ENCODE measurements at places on chromosomes 13 and 19.
A peak's percentile ranks its signal among the peaks of the same experiment; 100 is the strongest.

DNA sequence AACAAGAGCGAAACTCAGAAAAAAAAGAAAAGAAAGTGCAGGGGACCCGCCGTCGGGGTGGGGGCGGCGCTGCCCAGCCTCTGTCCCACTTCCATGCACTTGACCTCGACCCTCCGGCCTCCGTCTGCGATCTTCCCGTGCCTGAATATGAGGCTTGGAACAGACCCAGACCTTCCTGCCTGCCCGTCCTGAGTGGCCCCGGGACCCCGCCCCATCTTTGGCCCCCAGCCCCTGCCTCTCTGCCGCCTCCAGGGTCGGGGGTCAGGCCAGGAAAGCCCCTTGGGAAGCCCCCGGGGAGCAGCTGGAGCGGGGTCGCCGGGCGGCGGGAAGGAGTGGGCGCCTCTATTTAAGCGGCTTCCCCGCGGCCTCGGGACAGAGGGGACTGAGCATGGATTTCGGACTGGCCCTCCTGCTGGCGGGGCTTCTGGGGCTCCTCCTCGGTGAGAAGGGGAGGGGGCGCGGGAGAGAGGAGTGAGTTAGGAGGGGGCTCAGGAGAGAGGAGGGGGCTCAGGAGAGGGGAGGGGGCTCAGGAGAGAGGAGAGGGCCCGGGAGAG is at the start of gene MADCAM1:
Gene MADCAM1, plus strand, starts transcription at position 375 of the 554 bp plus-strand sequence. Its CDS starts 14 bp downstream, at position 389.
- peaks cover 41% of the 10 kb centered on the region for H3K27me3 ChIP-seq
- no peak within 1 kb of the TSS for H3K27ac ChIP-seq
- DNase-seq = peak; percentile 39
- peaks cover 8% of the 10 kb centered on the region for H3K4me1 ChIP-seq
- peak within 1 kb of the TSS; percentile 44 for H3K4me3 ChIP-seq

DNA sequence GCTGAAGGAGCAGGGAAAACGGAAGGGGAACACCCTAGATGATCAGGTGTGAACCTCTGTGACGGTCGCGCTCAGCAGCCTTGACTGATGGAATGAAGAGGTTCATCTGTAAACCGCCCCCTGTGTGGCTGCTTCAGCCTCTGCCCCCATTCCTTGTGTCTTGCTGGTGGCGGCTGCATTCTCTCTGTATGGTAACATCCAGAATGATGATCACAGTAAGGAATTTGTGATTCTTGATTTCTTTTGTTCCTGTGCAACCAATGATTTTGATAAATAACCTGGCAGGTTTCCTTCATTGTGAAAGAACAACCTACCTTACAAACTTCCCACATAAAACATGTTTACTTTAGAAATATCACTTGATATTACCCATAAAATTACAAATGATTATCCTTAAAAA is 118.7 kb upstream of the MCF2L start:
- H3K27ac ChIP-seq = no peak overlapping the region
- DNase-seq = no peak
- H3K27me3 ChIP-seq = no peaks in the 10 kb centered on the region
- H3K4me1 ChIP-seq = no peaks in the 10 kb centered on the region

- DNase-seq = no peak
- H3K27ac ChIP-seq = peak overlapping the region; percentile 75
- H3K4me3 ChIP-seq = no peak overlapping the region
- no peaks in the 10 kb centered on the region for H3K27me3 ChIP-seq
- H3K36me3 ChIP-seq = no peaks in the 10 kb centered on the region
Measured at GRCh38 chr13:40189426-40189825, 477.0 kb downstream of the FOXO1 start.

GRCh38 chr13:109131698-109132257 is 502.4 kb downstream of the MYO16 start:
- H3K27ac ChIP-seq = no peak overlapping the region
- peak; percentile 69 for DNase-seq
- H3K4me1 ChIP-seq = no peaks in the 10 kb centered on the region

DNA sequence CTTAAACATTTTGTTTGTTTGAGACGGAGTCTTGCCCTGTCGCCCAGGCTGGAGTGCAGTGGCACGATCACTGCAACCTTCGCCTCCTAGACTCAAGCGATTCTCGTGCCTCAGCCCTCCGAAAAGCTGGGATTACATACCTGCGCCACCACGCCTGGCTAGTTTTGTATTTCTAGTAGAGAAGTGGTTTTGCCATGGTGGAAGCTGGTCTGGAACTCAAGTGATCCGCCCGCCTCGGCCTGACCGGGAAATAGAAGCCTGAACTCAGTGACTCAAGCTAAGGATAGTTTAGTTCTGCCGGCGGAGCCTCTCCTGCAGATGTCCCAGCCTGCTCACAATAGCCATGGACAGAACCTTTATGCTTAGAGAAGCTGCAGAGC is 53.0 kb upstream of the ZNF254 start:
- peak overlapping the region; percentile 98 for H3K27ac ChIP-seq
- H3K4me1 ChIP-seq = peaks cover 49% of the 10 kb centered on the region
- H3K4me3 ChIP-seq = peak overlapping the region; percentile 52
- DNase-seq = peak; percentile 60
- no peaks in the 10 kb centered on the region for H3K27me3 ChIP-seq
- no peaks in the 10 kb centered on the region for H3K36me3 ChIP-seq

All from stomach (tissue), 19 donors.